HFFc6 (cell line): ENCODE measurements at places on chromosomes 11 and 22.

GRCh38 chr11:46116007-46116711 lies 5.1 kb downstream of the PHF21A start:
- H3K4me3 ChIP-seq = no peak overlapping the region
- peaks cover 66% of the 10 kb centered on the region for H3K4me1 ChIP-seq
- H3K27ac ChIP-seq = no peak overlapping the region

DNA sequence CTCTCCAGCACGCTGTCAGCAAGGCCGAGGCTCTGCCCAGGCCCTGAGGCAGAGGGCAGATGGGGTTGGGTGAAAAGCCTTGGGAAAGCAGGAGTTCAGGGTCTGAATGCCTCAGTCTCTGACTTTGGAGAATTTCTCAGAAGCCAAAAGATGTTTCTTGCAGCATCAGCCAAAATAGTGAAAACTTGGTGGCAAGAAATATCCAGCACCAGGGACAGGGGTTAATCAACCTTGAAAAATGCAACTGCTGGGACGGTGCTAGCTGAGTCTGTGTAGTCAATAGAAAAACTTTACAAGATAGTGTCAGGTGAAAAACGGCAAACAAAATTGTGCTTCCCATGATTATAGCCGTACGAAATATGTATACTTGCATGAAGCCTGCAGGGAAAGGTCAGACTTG lies 1.4 kb upstream of the ABCC8 start:
- no peaks in the 10 kb centered on the region for H3K36me3 ChIP-seq
- no peak for DNase-seq
- H3K4me3 ChIP-seq = no peak overlapping the region
- H3K27me3 ChIP-seq = peaks cover 46% of the 10 kb centered on the region
- no peaks in the 10 kb centered on the region for H3K4me1 ChIP-seq
- H3K27ac ChIP-seq = no peak overlapping the region

- H3K27ac ChIP-seq = peak overlapping the region; percentile 58; the same call in 1 of the 2 replicates
- no peaks in the 10 kb centered on the region for H3K36me3 ChIP-seq
- DNase-seq = no peak
- peaks cover 6% of the 10 kb centered on the region; the same call in 1 of the 2 replicates for H3K27me3 ChIP-seq
- peaks cover 20% of the 10 kb centered on the region for H3K4me1 ChIP-seq
These were observed 4.0 kb upstream of the MCAM start for GRCh38 chr11:119320776-119321524.

DNA sequence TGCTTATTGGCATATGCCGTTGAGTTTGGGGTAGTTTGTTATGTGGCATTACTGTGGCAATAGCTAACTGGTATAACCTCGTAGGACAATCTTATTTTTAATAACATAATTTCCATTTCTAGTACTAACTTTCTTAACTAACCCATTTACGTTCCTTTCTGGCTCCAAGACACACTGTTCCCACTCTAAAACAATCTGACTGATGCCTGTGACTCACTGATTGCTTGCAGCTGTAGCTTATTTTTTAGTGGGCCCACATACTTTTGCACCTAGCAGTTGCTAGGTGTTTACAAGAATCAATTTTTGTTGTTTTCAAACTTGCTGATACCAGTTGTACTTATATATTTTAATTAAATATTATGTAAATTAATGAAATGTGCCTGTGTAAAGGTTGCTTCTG lies 52.2 kb downstream of the FAT3 start:
- H3K27ac ChIP-seq = peak overlapping the region; percentile 31
- peak; percentile 32 for DNase-seq
- no peak overlapping the region for H3K4me3 ChIP-seq

DNA sequence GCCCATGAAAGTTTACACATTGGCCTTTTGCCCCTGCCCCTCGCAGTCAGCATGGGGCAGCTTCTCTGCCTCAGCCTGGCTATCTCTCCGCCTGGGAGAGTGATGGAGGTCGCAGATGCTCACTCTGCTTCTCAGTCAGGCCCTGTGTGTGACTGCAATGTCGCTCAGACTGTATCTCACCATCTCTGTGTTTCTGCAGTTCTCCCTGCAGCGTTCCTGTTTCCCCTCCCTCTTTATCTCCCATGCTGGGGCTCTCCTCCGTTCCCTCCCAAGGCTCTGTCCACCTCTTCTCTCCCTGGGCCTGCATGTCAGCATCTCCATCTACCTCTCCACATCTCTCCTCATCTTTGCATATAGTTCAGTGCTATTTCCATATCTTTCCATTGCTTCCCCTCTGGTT lies 38.1 kb downstream of the SLC22A12 start:
- H3K36me3 ChIP-seq = no peaks in the 10 kb centered on the region
- DNase-seq = no peak

- no peak overlapping the region for H3K4me3 ChIP-seq
- DNase-seq = no peak
These were observed 48.6 kb downstream of the ELFN2 start for GRCh38 chr22:37378642-37379058.

DNA sequence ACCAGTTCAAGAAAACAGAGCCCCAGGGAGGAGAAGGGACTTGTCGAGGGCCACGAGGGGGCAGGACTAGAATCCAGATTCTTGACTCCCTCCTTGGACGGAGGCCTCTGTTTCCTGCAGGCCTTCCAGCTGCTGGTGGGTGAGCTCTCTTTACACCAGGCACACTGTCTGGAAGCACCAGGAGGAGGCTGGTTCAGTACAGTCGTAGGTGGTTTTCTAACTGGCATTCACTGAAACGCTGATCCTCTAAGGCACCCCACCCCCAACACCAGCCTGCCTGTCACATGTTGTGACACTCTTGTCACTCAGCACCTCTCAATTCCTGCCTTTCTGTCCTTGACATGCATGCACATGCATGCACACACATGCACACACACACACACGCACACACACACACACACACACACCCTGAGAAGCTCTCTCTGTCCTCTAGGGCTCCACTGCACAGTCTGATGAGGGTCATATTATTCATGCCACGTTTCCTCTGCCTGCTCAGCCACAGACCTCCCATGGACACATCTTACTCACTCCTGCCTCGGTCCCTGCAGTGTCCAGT lies 751 bp downstream of the MS4A10 start:
- no peak overlapping the region for H3K27ac ChIP-seq
- H3K27me3 ChIP-seq = peaks cover 27% of the 10 kb centered on the region
- peak; percentile 60 for DNase-seq
- H3K36me3 ChIP-seq = no peaks in the 10 kb centered on the region
- H3K4me3 ChIP-seq = no peak overlapping the region

DNA sequence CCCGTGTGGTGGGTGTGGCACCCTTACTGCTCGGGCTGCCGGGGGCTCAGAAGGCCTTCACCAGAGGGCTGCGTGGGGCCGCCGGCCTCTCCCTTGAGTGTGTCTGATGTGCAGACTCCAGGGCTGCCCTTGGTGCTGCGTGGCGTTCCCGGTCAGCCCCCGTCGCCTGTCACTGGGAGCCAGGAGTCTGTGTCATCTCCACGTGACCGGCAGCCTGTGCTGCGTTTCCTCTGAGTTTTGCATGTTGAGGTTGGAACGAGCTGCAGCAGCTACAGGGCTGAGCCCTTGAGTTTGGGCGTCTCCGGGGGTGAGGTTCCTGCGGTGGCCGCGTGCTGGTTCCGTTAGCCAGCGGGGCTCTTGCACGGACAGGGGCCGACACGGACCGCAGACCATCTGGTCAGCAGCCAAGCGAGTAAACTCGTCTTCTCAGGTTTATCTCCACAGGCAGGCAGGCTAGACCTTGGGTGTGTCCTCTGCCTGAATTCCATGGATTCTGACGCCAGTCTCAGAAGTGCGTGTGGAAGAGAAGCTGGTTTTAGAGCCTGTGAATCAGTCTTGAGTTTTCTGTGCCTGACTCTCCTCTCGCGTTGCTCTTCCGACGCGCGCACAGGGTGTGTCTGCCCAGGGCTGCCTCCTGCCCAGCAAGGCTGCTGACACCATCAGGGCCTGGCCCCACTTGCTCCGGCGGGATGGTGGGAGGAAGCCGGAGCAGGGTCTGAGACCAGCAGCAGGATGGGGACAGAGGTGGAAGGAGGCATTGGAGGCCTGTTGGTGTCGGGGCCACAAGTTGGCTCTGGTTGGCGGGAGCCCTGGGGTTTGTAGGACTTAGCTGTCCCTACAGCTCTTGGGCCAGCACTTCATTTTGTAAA lies 10.5 kb downstream of the PTDSS2 start:
- H3K4me1 ChIP-seq = no peaks in the 10 kb centered on the region
- H3K27ac ChIP-seq = no peak overlapping the region
- DNase-seq = no peak
- no peaks in the 10 kb centered on the region; the same call in 1 of the 2 replicates for H3K27me3 ChIP-seq

- H3K4me3 ChIP-seq = no peak overlapping the region; the same call in 1 of the 2 replicates
- H3K27me3 ChIP-seq = peaks cover 11% of the 10 kb centered on the region
- H3K36me3 ChIP-seq = no peaks in the 10 kb centered on the region
- no peak overlapping the region for H3K27ac ChIP-seq
- no peak for DNase-seq
These were observed 471 bp downstream of the ARVCF start for GRCh38 chr22:20015971-20016733.

GRCh38 chr11:96145163-96145585 lies 197.8 kb downstream of the MAML2 start:
- peaks cover 69% of the 10 kb centered on the region for H3K4me1 ChIP-seq
- peak overlapping the region; percentile 46 for H3K4me3 ChIP-seq
- peak; percentile 84 for DNase-seq

DNA sequence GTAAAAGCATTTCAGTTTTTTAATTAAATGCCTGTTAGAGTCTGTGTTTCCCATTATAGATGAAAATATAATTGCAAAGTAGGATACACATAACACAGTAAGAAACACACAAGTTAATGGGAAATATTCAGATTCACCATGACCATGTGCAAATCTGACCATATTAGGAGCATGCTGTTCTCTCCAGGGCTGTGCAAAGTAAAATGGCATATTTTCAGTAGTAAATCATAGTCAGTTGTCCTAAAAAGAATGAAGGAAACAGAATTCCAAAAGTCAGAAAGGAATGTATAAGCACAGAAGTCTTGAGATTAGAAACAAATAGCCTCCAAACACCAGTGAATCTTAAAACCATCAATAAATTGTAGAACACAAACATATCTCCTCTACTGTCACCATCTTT lies 44.4 kb downstream of the CNTN5 start:
- H3K27ac ChIP-seq = no peak overlapping the region
- no peaks in the 10 kb centered on the region for H3K4me1 ChIP-seq
- no peak overlapping the region for H3K4me3 ChIP-seq
- H3K36me3 ChIP-seq = no peaks in the 10 kb centered on the region
- no peak for DNase-seq

- no peaks in the 10 kb centered on the region for H3K27me3 ChIP-seq
- H3K36me3 ChIP-seq = peaks cover 5% of the 10 kb centered on the region
- H3K4me3 ChIP-seq = no peak overlapping the region
- H3K4me1 ChIP-seq = no peaks in the 10 kb centered on the region
- no peak for DNase-seq
- H3K27ac ChIP-seq = no peak overlapping the region
These were observed 46.2 kb upstream of the CSTF3 start for GRCh38 chr11:33207408-33207985.
